ENCODE measurements at places on chromosomes 3 and 15.

DNA sequence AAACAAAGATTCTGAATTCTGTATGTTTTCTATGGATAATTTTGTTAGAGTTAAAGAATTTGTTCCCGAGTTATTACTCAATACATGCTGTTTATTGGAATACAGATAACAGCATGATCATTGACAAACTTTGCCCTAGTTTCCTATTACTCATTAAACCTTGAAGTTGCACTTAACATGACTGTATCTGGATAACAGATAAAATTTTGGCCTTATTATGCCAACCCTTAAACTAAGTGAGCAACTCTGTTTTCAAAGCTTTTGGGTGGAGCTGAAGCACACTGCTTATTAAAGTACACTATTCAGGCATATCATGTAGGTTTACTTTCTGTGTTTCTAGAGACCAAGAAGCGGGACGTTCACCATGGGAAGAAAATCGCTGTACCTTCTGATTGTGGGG lies at the start of gene AADAC:
AADAC (plus strand) TSS at position 318 of the 400 bp plus-strand sequence; CDS start at position 365, 47 bp downstream.
- no peak for DNase-seq

- no peak for DNase-seq
Observed at GRCh38 chr15:22878103-22878502, 39.6 kb downstream of the NIPA2 start.

DNA sequence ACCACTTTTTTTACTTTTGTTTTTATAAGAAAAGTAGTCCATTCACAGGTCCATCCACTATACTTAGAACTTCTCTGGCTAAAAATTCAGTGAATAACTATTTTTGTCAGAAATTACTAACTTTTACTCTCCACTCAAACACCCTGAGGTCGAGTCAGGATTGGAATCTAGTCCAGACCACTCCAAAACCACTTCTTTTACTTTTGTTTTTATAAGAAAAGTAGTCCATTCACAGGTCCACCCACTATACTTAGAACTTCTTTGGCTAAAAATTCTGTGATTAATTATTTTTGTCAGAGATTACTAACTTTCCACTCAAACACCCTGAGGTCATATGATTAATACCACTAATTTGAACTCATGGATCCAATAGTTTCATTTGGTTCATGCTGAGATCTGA lies 239.4 kb downstream of the RORA start:
- no peak for DNase-seq

DNA sequence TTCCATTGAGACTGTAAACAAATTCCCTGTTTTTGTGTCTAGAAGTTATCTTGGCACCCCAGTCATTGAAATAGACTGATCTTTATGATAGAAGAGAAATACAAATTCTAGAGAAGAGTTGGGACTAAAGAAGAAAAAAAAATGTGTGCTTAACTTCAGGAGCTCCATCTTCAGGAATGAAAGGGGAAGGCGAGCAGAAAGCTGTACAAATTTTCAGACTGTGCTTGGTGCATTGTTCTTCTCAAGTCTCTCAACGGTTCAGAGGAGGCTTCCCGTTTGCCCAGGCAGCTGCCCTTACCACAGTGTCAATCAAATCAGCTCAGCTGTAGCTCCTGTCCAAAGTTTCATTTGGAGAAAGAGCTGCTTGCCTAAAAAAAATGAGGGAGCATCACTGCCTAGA lies 41.7 kb downstream of the OXSM start:
- no peak for DNase-seq

GRCh38 chr3:114417675-114418074 lies 123.8 kb downstream of the TIGIT start:
- no peak for DNase-seq

DNA sequence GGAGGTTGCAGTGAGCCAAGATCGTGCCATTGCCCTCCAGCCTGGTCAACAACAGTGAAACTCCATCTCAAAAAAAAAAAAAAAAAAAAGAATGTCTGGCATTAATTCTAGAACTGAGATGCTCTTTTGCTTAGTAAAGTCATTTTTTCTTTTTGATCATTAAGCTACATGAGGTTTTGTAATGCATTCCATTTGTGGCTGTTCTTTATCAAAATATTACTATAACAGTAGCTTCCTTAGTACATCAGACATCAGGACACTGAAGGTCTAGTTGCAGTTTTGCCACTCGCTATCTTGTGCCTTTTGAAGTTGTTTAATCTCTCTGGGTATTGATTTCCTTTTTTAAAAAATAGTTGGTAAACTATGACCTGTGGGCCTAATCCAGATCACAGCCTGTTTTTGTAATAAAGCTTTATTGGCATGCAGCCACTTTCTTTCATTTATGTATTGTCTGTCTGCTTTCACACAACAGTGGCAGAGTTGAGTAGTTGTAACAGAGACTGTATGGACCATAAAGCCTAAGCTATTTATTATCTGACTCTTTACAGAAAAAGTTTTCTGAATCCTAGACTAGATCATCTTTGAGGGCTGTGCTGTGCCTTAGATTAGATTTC lies 76.6 kb downstream of the SLC25A26 start:
- no peak for DNase-seq

GRCh38 chr3:134603480-134603879 lies 47.3 kb downstream of the KY start:
- no peak for DNase-seq
